ENCODE measurements at places on chromosomes 5 and 9. TPM values are rescaled to one million over a fixed set of nuclear protein-coding genes. Genes with fewer than 3 reads are reported as not detected.

The FAM221B gene
- not detected for total RNA-seq

The AIF1L gene
- total RNA-seq, result 0.83 TPM

The ZNF366 gene
- 1.7 TPM for total RNA-seq

The PCDHGB5 gene
- total RNA-seq, result 4.2 TPM

The SLC1A3 gene
- total RNA-seq, result 5.6 TPM

The FRMD3 gene
- total RNA-seq, result 0.53 TPM

The SVEP1 gene
- total RNA-seq, result 1.7 TPM

DNA sequence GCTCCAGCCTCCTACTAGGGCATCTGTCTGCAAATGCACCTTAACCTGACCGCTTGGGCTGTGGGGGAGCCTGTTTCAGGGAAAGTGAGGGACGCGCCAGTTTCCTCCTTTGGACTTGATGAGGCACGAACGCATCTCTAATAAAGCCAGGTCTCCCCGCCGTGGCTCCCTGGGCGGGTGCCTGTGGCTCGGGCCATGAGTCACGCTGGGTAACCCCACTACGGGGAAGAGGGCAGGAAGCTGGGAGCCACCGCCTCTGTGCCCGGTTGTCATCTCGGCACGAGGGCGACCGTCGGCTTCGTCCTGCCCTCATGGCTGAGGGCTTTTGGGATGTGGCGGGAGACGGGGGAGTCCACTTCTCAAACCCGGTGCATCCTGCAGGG, 12.1 kb downstream of the NOTCH1 start:
- no peak for DNase-seq

GRCh38 chr9:124941679-124942561, 1.0 kb upstream of the GOLGA1 start:
- peak; percentile 74 for DNase-seq

GRCh38 chr5:96963267-96963666, 27.4 kb downstream of the LNPEP start:
- DNase-seq, result no peak

- no peak for DNase-seq
Measured at GRCh38 chr5:67059744-67060490, 136.7 kb downstream of the CD180 start.

DNA sequence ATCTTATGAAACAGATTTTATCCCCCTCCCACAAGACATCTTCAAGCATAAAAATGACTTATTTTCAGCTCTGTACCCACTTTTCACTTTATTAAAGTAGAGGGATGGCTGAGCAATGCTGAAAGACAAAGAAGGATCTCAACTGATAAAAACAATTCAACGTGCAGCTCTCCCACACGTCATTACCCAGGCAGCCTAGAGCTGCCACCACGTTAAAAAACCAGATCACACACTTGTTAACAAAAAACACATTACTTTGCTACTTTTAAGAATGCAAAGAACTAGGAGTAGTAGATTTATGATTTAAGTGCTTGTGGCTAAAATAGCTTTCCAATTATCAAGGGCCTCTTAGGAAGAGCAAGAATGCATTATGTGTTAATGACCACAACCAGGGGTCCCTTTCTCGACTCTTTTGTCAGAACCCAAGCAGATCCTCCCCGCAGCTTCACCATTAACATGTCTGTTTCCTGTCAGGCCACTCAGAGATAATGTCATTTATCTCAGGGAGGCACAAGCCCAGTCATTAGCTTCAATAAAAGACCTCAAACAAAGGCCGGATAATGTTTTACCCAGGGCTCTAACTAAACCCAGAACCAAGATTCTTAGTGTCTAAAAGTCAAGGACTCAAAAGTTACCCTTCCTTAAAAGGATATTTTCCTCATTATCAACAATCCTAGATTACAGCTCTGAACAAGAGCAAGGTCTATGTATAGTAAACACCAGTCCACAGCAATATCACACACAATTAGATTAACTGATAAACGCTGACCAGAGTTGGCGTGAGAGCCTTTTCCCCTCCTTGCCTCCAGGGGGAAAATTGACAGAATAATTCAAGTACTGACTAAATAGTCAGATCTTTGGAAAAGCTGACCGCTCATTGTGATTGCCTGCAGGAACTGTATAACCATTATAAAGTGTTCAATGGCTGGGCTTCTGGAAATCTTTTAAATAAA, 7.5 kb downstream of the ZNF608 start:
- DNase-seq, result no peak

DNA sequence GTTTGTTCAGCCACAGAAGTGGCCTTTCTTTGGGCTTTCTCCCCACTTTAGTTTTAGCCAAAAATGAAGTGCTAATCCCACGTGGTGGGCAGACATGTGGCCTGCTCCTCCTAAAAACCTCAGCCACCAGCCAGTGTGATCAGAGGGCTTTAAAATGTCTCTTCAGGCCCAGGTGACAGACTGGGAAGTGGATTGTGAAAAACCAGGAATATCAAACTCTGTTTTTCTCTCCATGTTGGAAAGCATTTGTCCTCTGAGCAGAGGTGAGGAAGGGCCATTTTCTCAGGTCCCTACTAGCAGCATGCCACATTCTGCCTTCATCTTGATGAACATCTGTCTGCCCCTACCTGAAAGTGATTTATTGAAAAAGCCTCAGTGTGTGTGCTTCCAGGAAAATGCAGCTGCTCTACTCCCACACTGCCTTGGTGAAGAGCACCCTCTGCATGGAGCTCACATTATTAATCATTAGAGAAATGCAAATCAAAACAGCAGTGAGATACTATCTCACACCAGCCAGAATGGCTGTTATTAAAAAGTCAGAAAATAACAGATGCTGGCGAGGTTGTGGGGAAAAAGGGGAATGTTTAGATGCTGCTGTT, 181.2 kb upstream of the DMAC1 start:
- DNase-seq, result no peak

DNA sequence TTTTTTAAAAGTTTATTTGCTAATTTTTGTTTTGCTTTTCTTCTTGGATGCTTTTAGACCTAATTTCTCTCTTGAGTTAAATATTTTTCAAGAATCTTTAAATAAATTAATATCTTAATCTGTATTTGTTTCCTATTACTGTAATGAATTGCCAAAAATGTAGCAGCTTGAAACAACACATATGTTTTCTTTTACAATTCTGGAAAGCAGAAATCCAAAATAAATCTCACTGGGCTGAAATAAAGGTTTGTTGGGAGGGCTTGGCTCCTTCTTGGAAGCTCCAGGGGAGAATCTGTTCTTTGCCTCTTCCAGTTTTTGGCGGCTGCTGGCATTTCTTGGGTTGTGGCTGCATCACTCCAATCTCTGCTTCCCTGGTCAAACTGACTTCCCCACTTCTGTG, 658.1 kb upstream of the ARRDC3 start:
- DNase-seq, result no peak

DNA sequence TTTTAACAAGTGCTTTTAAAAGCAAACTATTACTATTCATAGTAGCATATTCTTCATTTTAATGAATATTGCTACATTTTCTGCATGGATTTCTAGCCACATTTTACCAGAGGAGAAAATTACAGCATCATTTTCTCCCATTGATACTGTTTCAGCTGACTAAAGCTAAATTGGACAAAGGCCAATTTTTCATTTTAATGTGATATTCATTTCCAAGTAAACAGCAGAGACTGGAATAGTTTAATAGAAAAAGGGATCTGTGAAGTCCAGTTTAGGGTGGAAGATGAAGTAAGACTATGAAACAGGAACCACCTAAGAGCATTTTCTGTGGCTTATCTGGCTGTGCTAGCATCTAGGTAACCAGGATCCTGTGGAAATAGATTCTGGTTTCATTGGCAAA, 128.1 kb downstream of the GIN1 start:
- DNase-seq, result no peak

DNA sequence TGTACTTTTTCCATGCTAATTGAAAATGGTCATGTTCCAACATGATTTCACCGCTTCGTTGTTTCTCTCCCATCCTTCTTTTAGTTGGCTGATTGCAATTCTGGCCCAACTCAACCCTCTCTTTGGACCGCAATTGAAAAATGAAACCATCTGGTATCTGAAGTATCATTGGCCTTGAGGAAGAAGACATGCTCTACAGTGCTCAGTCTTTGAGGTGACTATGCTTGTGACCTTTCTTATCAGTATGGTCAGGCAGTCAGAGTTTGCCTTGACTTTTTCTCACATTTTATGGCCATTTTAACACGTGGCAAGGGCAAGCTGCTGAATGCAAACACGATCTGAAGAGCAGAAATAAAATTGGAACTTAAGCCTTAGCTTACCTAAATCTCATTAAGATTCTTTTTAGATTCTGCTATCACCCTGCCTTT, 36.0 kb upstream of the CREBRF start:
- no peak for DNase-seq

- no peak for DNase-seq
Measured at GRCh38 chr9:1354086-1354485, 303.9 kb downstream of the DMRT2 start.

- no peak for DNase-seq
Measured at GRCh38 chr5:115068239-115069086, 101.2 kb downstream of the TRIM36 start.

DNA sequence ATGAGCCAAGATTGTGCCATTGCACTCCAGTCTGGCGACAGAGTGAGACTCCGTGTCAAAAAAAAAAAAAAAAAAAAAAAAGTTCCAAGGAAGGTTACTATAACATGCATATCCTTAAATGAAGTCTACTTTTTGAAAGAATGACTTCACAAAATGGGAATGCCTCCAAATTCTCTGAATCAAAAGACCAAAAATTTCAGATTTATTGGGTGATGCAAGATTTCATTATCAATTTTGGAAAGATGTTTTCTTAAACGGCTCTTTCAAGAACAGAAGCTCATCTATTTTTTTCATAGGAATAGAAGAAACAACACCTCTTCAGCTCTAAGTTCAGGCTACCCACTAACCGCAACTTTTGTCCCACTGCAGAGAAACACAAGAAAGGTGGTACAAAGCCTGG, 69.9 kb downstream of the AUH start:
- no peak for DNase-seq

DNA sequence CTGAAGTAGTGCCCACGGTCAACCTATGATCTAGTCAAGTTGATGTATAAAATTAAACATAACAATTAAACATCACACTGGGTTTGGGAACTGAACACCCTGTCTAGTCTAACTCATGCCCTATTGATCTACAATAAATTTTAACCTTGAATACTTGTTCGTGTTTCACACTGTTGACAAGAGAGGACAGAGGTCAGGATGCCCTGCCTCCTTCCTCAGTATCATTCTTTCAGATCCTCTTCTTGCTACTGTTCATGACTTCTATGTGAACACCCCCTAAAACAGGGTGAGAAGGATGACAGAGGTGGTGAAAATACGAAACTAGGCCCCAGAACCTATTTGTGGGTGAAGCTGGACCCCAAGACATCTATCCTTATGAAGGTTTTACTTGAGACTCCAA, 8.1 kb upstream of the MAT2B start:
- DNase-seq, result no peak

DNA sequence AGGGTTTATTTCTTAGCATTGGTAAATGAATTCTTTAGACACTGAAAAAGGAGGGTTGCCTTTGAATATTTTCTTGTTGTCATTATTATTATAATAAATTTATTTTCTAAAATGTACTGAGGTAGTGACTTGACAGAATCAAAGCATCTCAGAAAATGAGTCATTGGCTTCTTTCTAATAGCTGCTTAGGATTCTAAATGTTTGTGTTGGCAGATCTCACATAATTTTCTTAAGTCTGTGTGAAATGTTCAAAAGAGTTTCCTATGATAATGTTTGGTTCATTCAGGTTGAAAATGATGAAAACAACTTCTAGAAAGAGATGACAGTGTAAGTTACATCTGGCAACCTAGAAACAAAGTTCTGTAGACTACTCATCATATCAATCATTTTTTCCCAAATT, 69.7 kb downstream of the SH3GL2 start:
- DNase-seq, result no peak

DNA sequence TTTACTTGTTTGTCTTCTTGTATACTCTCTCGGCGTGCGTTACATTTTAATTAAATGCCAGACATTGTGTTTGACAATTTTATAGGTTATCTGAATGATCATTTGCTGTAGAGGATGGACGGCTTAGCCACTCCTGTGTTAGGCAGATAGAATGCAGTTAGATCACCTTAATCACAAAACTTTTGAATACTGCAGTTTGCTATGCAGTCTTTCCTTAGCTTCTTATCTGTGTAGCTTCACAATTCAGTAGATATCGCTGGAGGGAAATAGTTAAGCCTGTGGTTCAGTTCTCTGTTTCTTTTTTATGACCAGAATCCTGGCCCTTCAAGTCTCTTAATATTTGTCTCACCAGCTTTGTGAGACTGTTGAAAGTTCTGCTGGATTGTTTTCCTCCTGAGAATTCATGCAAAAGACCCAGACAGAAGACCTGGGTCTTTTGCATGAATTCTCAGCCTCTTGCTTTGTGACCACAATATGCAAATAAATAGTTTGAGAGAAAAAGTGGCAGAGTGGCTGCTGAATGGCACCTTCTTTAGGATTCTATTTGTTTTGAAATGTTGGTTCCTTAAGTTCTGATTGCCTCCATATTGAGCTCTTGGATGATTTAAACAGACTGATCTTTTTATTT, 40.2 kb downstream of the RASA1 start:
- no peak for DNase-seq

DNA sequence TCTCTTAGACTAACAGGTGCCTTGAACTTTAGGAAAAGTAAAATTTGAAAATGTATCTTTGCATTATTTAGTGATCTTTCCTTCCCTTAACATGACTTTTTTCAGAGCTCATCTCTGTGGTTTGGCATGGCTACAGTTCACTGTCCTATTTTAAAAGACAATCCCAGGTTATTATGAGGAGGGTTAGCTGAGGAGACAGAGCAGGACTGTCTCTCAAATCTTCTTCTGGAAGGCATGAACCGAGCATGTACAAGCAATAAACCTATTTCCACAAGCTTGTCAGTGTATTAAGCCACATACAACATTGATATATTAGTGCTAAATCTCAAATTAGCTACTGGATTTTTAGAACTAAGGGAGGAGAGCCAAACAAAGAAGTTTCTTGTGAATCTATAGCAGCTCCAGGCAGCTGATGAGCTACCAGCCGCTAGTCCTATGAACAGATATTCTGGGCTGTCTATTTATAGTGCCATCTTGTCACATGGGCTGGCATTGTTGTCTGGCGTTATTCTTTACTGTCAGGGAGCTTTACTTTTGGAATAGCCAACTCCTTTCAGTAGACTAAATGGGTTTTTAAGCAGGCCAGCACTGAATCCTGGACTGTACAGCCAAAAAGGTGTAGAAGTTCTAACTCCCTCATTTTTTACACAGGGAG, 171.2 kb upstream of the ACTBL2 start:
- DNase-seq, result no peak

- DNase-seq, result peak; percentile 94
Measured at GRCh38 chr9:134320868-134321471, 5.3 kb upstream of the RXRA start.

GRCh38 chr9:130239741-130240241, 25.8 kb upstream of the HMCN2 start:
- no peak for DNase-seq

GRCh38 chr9:7176561-7176960, 418.8 kb downstream of the KDM4C start:
- DNase-seq, result no peak

Measured in left lobe of liver (tissue), 2 donors.